ENCODE measurements at places on chromosomes 2 and 18.

GRCh38 chr2:230847883-230848388, 16.8 kb upstream of the ITM2C start:
- peak; percentile 83 for DNase-seq

DNA sequence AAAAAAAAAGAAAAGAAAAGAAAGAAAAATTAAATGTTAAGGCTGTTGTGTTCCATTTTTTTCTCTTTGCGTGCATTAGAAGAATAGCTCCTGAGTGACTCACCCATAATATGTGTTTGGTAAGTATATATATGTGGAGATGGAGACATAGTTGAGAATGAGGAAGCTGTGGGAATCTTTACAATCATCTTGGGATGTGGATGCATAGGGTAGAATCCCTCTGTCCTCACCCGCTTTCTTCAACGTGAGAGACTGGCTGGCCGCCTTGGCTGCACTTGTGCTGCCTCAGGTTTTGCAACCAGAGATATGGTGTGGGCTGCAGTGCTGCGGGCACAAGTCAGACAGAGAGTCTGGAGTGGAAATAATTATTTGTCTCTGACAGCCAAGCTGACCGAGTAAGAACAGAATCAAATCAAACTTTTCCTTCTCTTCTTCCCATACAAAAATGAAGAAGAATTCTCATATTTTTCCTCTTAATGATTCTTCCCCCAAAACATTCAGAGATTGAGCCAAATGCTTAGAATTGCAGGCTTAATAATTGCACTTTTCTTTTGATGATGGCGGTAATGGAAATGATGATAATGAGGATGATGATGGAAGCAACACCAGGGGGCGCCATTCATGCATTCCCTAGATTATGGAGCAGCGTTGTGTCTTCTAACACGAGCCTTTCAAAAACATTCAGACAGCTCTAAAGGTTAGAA, 48.5 kb downstream of the SERPINB7 start:
- DNase-seq = peak; percentile 84

DNA sequence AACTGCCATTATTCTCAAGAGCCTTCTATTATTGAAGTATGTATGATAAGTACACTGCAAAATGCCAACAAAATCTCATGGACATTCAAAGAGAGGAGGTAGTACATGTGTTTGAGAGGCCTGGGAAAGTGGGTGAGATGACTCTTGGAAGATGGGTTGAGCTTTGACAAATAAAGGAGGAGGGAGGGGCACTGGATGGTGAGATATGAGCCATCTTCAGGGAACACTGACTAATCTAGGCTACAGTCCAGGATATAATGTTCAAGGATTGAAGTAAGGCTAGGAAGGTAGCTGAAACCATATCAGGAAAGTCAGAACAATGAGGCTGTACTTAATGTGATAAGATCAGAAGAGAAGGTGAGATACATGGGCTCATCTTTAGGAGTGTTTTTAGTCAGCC, 559.7 kb downstream of the ZEB2 start:
- no peak for DNase-seq

DNA sequence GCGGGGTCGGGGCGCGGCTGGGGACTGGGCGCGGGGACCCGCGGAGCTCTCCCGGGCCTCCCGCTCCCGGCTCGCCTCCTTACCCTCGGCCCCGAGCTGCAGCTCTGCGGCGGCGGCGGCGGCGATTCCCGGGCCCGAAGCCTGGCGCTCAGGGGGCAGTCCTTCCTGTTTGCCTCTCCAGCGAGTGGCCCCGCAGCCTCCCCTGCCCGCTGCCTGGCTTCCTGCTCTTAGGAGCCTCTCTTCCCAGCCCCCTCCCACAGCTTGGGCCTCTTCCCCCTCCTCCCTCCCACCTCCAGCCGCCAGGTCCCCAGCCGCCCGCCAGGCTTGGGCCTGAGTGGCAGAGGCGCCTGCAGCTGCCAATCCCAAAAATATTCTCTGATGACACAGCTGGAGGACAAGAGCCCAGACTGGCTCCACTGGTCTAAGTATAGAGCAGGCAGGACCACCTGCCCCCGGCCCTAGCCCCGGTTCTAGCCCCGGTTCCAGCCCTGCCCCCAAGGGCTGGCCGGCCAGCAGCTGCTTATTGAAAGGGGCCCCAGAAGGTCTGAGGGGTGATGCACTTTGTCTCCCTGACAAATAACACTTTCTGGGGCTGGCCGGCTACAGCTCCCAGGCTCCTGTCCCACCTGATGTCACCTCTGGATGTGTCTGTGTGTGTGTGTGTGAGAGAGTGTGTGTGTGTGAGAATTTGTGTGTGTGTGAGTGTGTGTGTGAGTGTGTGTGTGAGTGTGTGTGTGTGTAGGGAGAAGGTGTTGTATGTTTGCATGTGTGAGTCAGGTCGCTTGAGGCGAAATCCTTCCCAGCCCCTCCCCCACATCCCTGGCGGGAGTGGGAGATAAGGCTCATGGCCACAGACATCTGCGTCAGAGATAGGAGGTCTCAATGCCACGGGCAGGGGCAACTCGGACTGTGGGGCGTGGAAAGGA, at the start of gene OBSL1:
Gene OBSL1 (minus strand): TSS at position 229 of the 926 bp plus-strand sequence. CDS start 307 bp downstream, outside the sequence.
- peak; percentile 82 for DNase-seq

DNA sequence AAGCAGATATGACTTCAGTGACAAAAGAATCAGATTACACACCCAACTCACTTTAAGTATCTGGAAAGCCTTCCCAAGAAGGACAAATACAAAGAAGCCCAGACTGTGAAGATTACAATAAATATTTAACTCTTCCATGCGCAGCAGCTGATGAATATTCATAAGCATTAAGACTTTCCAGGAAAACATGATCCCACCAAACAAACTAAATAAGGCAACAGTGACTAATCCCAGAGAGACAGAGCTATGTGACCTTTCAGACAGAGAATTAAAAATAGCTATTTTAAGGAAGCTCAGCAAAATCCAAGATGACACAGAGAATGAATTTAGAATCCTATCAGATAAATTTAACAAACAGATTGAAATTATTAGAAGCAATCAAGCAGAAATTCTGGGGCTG, 108.2 kb upstream of the UBE2E3 start:
- peak; percentile 36 for DNase-seq

DNA sequence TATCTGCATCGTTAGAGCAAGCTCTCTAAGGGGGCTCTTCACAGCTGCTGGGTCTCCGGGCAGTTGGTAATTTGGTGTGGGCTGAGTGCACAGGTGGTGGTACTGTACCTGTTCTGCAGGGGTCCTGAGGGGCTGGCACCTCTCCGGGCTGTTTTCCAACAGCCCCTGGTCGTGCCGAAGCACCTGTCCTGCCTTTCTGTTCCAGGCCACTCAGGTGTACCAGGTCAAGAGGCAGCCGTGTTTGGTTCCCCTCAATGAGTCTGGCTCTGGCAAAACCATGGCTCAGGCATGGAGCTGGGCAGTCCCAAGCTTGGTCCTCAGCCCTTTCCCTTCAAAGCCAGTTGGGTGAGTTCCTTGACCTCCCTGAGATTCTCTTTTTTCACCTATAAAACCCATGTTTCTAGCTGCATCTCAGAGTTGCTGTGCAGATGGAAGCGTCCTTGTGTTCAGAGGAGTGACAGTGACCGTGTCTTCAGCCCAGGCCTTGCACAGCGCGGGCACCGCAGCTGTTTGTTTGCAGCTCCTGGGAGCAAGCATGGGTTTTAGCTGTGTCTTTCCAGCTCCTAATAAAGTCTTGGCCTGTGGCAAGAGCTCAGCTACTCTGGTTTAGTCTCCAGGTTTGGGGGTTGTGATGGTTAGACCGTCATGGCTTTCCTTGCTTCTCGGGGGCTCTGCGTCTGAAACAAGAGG, 110.9 kb downstream of the GLI2 start:
- no peak for DNase-seq

- DNase-seq = no peak
Observed at GRCh38 chr2:166332106-166332505, 43.6 kb downstream of the SCN9A start.

DNA sequence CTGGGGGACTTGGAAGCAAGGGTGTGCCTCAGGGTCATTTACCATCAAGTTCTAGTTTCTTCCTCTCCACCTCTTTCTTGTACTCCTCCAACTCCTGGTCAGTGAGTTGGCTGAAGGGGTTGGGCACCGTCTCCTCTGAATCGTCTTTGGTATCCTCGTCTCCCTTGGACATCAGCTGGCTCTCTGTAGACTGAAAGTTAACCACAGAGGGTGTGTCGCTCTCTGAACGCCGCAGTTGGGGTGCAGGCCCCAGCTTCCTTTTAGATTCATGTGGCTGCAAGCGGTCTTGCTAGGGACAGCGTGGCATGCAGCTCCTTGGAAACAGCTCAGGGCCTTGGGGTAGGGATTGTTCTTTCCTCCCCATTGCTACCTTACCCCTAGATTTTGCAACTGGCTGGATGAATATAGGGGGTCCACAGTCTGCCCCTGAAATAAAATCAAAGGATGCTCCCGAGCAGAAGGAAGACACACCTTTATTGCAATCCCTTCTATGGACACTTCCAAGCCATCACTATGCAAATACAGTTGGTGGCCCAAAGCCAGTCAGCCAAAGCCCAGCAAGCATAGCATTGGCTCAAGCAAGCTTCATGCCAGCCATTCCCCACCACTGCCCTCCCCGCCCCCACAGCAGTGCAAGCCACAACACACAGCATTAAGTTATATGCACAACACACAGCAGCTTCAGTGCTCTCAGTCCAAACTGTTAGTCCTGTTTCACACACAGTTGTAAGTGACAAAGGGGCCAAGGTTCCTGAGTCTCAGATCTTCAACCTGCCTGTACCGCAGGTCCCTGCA, 93.2 kb downstream of the ADD2 start:
- no peak for DNase-seq

GRCh38 chr2:67782443-67782842, 280.4 kb downstream of the C1D start:
- DNase-seq = peak; percentile 7

DNA sequence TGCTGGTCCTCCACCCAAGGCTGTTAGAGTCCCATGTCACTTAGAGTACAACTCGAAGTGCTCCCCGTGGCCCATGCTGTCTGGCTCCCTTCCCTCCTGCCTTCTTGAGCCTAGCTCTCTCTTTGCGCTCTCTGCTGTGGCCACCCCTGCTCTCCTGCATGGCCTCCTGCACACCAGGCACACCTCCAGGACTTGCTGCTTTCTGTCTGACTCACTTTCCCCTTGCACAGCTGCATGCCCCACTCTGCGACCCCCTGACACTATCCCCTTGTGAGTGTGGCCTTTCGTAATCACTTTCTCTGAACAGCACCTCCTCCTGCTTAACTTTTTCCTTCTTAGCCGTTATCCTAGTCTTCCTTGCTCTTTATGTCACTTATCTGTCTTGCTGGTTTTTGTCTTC, 343.6 kb downstream of the TGIF1 start:
- DNase-seq = no peak

GRCh38 chr2:38092196-38092902, 16.4 kb upstream of the CYP1B1 start:
- peak; percentile 91 for DNase-seq

GRCh38 chr2:142868229-142868762, 9.2 kb upstream of the KYNU start:
- peak; percentile 22 for DNase-seq

GRCh38 chr2:28423856-28424605, 31.4 kb downstream of the FOSL2 start:
- DNase-seq = no peak

DNA sequence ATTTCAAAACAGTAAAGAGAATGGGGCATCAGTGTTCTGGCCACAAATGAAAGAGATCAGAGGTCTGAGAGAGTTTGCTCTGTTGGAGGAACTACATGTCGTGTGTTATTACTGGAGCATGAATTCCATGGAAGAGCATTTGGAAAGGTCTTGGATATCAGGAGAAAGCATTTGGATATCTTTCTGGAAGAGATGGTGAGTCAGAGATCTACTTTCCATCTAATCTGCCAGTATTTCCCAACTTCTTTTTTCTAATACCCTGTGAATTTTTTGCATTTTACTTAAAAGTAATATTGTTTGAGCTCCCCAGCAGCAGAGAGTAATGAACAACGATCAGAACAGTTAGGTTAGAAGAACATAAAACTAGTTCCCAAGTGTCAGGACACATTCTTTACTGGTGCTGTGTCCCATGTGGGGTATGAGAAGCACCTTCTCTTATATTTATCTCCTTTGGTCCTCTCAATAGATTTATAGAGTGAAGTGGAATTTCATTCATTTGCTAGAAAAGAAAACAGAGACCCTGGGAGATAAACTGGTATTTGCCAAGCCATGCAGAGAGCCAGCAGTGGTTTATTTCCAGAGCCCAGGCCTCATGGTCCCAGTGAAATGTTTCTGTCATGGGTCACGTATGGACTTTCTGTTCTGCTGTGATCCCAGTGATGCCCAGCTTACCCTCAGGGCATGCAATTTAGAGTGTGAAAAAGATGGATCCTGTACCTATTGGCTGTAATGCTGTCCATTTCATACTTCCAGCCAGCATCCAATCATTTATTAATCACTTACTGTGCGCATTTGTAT, 130.8 kb upstream of the NT5C1B start:
- DNase-seq = peak; percentile 85

- DNase-seq = no peak
Observed at GRCh38 chr2:215379948-215380347, 55.9 kb downstream of the FN1 start.

All from fibroblast of skin of scalp (primary cell).